ENCODE measurements at places on chromosomes 2 and 18. TPM values are rescaled to one million over a fixed set of nuclear protein-coding genes. Genes with fewer than 3 reads are reported as not detected.

GRCh38 chr2:320561-320960, 32.7 kb upstream of the ALKAL2 start:
- no peak for DNase-seq

PSMA8 gene
- total RNA-seq, result not detected

ELOA2 gene
- total RNA-seq, result not detected

DNA sequence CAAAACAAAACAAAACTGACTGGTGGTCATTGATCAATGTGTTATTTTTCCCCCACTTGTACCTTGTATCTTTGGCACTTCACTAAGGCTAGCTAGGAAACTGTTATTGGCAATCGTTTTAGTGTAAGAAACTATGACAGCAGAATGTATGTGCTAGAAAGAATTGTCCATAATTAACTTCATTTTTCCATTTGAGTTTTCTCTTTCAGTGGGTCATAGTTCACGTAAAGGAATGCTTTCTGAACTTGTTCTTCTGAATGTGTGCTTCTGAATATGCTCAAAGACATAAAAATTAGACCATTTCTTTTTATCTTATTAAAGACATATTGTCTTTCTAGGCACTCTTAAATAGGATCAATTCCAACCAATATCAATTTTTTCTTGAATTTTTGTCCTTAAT, 132.2 kb downstream of the ASXL3 start:
- no peak for DNase-seq

DNA sequence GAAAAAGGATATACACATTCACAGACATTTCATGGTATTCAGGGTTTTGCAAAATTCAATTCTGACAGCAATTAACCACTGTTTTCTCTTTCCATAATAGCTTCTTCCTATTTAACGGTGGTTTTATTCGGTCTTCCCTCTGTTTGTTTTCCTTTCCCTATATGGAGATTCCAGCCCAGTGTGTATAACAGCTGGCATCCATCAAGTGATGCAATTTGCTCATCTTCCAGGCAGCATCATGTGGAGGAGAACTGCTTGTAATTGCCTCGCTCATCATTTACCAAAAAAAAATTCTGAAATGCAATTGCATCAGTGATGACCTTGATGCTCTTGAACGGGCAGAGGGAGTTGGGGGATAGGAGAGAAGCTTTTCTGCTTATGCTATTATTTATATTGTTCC, 165.9 kb upstream of the PGAP1 start:
- no peak for DNase-seq

DNA sequence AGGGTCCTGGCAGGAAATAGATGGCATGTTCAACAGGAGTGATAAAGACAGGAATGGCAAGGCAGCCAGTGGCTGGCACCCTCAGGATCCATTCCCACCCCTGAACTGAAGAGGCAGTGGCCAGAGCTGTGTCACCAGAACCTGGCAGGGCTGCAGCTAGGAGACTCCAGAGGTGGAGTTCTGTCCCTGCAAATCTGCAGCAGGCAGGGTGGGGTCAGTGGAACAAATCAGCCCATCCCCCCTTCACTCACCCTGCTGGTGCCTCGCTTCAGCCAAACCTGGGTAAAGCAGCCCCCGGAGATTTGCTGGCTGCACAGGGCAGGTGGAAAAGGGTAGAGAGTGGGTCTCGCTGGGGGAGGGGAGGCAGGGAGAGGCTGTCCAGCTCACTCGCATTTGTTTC, 12.7 kb downstream of the INPP5D start:
- DNase-seq, result no peak

TCF7L1 gene
- 6.3 TPM for total RNA-seq

GRCh38 chr2:135657806-135658582, 83.7 kb upstream of the UBXN4 start:
- no peak for DNase-seq

Measured in mammary epithelial cell (primary cell).